ENCODE measurements at places on chromosomes 16 and 17. TPM values are rescaled to one million over a fixed set of nuclear protein-coding genes. Genes with fewer than 3 reads are reported as not detected.

- no peak for DNase-seq
Measured at GRCh38 chr16:29975134-29975538, 1.5 kb downstream of the TAOK2 start.

DBNDD1 gene
- 37.8 TPM for total RNA-seq

DNA sequence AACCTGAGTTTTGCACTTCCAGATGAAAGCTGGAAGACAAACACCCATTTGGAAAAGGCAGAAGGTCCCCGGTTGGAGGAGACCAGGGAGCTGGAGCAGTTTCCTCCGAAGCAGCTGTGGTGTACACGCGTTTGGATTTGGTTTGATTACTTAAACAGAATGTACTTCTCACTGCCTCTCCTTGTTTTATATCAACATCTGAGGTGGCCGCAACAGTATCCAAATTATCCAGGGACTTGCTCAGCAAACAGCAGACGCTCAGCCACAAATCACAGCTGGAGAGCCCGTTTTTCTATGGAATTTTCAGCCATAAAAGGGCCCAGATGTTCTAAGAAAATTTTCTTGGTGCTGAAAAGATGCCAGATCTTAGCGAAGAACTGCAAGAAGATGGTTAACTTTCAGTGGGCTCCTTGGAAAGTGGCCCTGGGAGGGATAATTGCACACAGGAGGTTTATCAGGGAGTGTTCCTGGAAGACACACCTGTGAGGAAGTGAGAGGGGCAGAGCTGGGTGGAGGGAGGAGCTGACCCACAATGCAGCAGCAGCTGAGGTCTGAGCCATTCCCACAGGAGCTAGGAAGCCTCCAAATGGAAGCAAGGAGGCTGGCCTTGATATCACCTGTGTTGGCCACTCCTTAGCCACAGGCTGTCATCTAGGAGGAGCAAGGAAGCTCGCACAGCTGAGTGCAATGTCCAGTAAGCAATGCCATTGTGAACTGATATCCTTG is 28.9 kb upstream of the CDH5 start:
- DNase-seq = no peak

GRCh38 chr16:38941-39892 is 14.2 kb downstream of the POLR3K start:
- no peak for DNase-seq

GRCh38 chr16:72923757-72924156 is 124.2 kb downstream of the ZFHX3 start:
- DNase-seq = no peak

MYADML2 gene
- 11.0 TPM for total RNA-seq

DNA sequence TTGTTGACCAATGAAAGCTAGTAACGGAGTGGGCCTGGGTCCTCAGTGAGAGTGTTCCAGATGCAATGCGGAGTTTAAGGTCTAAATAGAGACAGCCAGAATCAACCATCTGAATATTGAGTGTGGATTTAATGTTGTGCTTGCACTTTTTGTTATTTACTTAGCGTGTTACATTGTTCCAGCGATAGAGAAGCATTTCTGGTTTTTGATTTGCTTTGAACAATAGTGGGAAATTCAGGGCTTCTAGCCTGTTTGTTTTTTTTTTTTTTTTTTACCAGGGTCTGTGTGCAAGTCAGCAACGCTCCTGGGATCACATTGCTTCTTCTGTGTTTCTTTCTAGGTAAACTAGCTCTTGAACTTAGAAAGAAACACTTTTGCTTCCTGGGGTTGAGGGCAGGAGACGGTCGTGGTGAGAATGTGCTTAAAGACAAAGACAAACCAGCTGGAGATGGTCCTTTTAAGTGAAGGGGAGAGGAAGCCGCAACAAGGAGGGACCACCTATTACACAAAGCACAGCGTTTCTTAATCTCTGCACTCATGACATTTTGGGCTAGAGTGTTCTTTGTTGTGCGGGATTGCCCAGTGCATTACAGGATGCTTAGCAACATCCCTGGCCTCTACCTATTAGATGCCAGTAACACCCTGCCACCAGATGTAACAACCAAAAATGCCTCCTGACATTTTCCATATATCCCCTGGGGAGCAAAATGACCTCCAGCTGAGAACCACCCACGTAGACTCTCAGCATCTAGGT is 119.2 kb downstream of the MAP2K6 start:
- no peak for DNase-seq

GRCh38 chr17:75900691-75901533 is 3.8 kb downstream of the MRPL38 start:
- DNase-seq = no peak

FMNL1 gene
- 6.3 TPM for total RNA-seq

SCGB1C2 gene
- total RNA-seq = not detected

DNA sequence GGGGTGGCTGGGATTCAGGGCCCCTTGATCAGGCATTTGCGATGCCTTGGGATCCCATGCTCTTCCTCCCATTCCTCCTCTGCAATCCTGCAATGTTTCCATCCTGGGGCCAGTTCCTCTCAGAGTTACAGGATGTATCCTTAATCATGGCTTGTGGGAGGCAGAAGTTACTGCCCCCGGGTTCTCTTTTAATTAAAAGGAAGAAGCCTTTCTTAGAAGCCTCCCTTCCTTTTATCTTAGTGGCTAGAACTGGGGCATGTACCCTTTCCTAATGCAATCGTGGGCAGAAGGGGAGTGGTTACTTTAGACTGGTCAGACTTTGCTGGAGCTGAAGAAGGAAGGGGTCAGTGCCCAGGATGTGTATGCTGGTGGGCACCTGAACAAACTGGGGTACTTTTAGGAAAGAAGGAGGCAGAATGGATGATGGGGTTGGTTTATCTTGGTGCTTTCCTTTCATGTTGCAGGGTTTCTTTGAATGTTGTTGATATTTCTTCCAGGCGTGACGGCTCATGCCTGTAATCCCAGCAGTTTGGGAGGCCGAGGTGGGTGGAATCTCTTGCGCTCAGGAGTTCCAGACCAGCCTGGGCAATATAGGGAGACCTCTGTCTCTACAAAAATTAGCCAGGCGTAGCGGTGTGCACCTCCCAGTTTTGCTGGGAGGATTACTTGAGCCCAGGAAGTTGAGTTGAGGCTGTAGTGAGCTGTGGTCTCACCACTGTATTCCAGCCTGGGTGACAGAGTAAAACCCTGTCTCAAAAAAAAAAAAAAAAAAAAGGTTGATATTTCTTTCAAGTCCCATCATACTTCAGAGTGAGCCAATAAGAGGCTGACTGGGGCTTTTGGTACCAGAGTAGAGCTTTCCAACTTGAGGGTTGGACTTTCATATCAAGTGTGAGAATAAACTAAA is 13.2 kb upstream of the SPN start:
- no peak for DNase-seq

- no peak for DNase-seq
Measured at GRCh38 chr16:68400924-68401460, 47.3 kb downstream of the SMPD3 start.

DNA sequence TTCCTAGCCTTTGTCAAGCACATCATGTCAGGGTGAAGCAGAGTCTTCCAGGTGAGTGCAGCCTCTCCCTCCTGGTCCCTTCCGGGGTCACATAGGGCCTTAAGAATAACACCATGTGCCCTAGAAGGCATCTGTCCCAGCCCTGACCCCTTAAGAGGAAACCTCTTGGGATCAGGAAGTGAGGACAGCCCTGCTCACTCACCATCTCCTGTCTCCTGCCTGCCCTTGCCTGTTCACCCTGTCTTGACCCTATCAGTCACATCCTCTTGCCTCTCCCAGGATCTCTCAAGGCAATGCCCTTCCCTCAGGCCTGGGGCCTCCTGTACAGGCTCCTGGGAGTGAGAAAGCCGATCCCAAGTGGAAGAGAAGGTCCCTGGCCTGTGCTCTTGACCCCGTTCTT is 13.9 kb downstream of the MYL4 start:
- DNase-seq = no peak

GPR142 gene
- total RNA-seq = not detected

DNA sequence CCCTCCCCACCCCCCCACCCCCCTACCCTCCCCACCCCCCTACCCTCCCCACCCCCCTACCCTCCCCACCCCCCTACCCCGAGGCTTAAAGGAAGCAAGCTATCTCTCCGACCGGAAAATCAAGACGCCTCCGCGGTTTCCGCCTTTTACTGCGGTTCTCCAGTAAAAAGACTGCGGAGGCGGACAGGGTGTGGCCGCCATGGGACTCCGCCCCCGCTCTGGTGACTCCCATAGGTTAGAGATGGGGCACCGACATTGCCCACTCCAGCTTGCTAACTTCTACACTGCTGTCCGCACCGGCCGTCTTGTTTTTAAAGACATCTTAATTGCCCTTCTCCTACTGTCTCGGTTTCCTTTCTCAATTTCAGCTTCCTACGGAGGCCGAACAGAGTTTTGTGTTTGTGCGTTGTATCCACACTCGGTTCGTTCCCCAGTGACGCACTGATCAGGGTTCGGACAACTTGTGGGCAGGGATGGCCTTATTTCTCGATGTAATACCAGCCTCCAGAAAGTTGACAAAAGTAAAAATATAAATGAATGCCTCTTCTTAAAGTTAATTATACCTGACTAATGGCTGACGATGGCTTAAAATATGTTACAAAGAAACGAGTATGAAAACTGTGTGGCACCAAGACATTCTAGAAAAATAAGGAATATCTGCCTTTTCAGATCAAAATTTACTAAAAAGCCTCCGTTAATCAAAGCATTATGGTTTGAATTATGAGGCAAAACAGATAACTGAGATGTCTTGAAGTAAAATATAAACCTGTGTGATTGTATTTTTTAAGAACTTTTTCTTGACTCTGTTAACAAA is 1.1 kb upstream of the ZNF200 start:
- DNase-seq = peak; percentile 55

DNA sequence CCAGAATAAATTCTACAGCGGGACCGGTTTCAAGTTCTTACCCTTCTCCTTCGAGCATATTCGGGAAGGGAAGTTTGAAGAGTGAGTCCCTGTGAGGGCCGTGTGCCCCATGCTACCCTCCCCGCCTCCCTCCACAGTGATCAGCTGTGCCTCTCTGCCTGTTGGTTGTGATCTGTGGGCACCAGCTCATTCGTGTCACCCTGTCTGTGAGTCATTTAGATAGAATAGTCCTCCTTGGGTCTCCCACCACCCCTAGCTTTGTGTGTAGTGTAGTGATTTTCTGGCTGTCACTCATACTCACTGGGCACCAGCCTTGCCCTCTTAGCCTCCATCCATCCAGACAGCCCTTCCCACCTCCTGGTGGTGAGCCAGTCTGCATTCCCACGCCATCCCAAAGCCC is 15.0 kb upstream of the NAGLU start:
- no peak for DNase-seq

GRCh38 chr16:69513180-69513966 is 52.4 kb upstream of the NFAT5 start:
- DNase-seq = no peak

C16orf54 gene
- total RNA-seq = 0.47 TPM

- DNase-seq = no peak
Measured at GRCh38 chr16:89043636-89044417, 49.8 kb upstream of the ACSF3 start.

DNA sequence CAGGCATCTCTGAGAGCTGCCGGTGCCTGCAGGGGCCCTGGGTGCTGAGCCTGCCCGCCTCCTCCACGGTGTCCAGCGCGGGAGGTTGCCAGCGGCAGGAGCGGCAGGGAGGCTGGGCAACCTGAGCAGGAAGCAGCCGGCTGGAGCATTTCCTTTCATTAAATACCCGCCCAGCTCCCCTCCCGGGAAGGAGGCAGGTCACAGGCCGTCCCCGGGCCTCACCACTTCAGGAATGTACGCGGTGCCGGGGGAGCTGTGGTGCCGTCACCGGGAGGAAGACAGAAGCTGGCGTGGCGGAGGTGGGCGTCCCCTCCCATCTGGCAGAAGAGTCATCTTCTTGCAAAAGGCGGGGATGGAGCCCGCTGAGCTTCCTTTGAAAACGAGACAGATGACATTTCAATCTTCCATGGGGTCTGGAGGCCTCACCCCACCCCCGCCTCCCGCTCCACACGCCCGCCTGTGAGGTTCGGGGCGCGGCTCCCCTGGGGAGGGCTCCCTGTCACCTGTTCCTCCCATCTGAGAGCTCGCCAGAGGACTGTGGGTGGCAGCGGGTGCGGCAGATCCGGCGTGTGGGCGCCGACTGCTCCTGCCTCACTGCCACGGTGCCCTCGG is 16.0 kb downstream of the SOX8 start:
- DNase-seq = no peak
